ENCODE measurements at places on chromosomes 13 and 19. TPM values are rescaled to one million over a fixed set of nuclear protein-coding genes. Genes with fewer than 3 reads are reported as not detected.

CASP14 gene
- not detected for total RNA-seq

ZNF765 gene
- 18.1 TPM for total RNA-seq

CGB7 gene
- not detected for total RNA-seq

DNA sequence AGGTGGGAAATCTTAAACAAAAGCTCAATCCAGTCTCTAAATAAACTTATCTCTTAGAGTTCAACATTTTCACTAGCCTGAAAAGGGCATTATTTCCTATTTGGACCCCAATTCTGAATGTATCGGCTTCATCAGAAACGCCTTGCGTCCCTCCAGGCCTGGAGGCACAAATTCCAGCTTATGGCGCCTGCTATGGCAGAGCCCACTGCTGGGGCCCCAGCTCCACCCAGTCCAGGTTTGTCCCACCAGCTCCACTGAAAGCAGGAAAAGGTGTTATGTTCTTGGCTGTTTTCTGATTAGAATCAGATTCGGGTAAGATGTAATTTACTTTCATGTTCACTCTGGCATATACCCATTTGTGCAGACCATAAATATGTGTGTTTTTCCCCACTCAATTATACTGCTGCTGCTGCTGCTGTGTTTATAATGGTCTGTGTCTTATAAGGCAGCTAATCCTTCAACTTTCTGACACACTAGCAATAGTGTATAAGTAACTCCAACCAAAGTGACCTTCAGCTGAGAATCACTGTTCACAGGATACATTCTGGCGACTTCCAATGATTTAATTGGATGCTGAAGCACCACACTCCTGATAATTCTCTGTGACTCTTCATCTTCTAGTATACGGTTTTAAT, 6.4 kb downstream of the IRS2 start:
- DNase-seq = no peak

- no peak for DNase-seq
Observed at GRCh38 chr13:60311527-60311926, 85.5 kb upstream of the TDRD3 start.

DNA sequence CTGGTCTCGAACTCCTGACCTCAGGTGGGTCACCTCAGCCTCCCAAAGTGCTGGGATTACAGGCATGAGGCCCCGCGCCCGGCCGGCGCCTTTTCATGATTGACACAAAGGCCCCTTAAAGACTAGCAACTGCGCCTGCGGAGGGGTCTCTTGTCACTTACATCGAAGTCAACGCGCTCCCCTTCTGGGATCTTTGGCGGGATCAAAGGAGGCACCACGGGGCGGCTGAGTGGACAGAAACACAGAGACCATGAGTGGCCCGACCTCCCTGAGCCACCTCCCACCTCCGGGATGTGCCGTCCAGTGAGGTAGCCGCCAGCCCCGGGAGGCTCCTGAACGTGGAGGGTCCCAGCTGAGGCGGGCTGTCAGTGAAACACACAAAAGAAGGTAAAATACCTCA, 7.3 kb downstream of the TNNT1 start:
- no peak for DNase-seq

- DNase-seq = no peak
Observed at GRCh38 chr13:95492044-95492801, 60.3 kb upstream of the CLDN10 start.

DNA sequence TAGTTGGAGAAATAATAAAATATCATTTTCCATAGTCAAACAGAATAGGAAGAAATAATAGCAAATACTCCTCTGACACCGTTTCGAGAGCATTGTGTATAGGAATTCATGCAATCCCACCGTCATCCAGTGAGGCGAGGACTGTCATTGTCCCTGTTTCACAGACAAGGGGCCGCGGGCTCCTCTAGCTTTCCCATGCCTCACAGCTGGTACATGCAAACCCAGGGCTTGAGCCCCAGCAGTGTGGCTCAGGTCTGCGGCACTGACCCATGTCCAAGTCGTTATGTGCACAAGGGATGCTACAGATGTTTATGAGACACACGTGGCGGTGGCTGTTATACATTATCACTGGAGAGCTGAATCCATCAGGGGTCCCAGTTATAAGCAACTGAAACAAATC, 18.5 kb upstream of the ATP11A start:
- no peak for DNase-seq

GRCh38 chr13:49657241-49657641, 28.9 kb downstream of the ARL11 start:
- DNase-seq = no peak

- no peak for DNase-seq
Observed at GRCh38 chr19:9952276-9952675, 16.0 kb upstream of the OLFM2 start.

DNA sequence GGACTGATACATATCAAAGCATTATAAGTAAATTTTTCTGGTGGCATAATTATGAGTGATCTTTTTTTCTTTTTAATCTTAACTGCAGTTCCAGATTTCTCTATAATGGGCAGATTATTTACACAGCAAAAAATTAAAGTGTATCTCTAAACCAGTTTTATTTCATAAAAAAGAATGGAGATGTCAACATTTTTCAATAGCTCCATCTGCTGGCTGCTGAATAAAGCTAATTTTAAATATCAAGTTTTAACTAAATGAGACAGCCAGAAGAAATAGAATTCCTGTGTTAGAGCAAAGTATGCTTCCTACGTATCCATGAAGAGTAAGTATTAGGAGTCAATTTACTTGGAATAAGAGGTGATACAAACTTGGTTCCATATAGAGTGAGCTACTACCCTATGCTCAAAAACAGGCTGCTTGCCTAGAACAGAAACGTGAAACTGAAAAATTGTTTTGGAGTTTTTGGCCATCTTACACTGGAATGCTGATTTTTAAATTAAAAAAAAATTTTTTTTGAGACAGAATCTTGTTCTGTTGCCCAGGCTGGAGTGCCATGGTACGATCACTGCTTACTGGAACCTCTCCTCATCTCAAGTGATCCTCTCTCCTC, 5.0 kb upstream of the PDS5B start:
- DNase-seq = peak; percentile 47

DNA sequence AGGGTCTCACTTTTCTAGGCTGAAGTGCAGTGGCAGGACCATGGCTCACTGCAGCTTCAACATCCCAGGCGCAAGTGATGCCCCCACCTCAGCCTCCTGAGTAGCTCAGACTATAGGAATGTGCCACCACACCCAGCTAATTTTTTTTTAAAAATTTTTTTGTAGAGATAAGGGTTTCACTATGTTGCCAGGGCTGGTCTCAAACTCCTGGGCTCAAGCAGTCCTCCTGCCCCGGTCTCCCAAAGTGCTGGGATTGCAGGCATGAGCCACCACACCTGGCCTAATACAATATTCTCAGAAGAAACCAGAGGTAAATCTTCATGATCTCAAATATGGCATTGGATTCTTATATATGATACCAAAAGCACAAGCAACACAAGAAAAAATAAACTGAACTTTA, 47.7 kb downstream of the FLT1 start:
- DNase-seq = no peak

DNA sequence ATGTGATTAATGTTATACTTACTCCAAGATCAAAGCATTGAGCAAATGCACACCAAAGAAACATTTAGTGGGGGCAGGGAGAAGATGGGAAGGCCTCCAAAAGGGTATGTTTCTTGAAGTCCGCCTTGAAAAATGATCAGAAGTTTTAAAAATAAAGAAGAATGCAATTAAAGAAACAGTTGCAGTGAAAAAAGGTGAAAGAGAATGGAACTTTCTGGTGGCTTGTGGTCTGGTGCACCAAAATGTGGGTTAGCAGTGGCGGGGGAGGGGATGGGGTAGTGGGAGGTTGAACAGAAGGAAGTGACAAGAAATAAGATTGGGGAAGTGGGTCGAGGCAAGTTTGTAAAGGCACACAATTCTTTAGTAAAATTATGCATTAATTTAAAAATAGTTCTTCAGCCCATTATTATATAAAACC, 2.5 kb downstream of the LCP1 start:
- no peak for DNase-seq

DNA sequence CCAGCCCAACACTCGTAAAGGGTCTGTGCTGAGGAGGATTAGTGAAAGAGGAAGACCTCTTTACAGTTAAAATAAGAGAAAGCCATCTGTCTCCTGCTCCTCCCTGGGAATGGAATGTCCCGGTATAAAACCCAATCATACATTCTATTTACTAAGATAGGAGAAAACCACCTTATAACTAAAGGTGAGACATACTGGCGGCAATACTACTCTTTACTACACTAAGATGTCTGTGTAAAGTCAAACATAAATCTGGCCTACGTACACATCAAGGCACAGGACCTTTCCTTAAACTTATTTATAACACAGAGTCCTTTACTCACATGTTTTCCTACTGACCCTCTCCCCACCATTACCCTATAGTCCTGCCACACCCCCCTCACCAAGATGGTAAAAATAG, 3.3 kb downstream of the ZNF350 start:
- DNase-seq = no peak

DNA sequence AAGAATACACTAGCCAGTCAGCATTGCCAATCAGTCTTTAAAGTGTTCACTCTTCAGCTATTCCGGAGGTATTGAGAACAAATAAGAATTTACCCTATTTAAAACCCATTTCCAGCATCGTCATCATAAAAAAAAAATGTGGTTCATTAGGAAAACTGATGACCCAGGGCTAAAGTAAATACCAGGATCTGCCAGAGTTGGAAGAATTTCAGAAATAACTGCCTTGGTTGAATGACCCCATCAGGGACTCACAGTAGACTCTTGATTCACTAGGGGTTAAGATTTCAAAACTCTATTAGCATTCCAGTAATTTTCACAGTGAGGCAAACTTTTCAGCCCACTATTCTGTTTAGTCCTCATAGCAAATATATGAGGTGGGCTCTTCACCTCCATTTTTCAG, 377.0 kb downstream of the ITGBL1 start:
- no peak for DNase-seq

DNA sequence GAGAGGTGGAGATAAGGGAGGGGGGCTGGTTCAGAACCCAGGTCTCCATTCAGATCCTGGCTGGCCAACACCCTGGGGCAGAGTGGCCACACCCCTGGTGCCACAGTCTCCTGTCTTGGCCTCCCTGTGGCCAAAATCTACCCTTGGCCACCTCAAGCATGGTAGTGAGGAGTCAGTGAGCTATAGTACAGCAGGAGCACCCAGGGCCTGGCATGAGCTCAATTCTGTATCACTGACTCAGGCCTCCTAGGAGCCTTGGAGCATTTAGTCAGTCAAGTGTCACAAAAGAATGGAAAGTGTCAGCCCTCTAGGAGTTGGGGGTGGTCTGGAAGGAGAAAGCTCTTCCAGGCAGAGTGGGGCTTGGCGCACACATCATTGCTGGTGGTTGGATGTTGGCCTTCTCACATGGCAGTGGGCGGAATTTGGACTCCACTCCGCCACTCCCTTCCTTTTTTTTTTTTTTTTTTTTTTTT, 6.6 kb upstream of the CD79A start:
- DNase-seq = peak; percentile 61

GRCh38 chr19:33868076-33868735, 71.5 kb downstream of the KCTD15 start:
- DNase-seq = no peak

- DNase-seq = no peak
Observed at GRCh38 chr13:40205771-40206240, 460.6 kb downstream of the FOXO1 start.

GRCh38 chr19:6185093-6185834, 49.8 kb downstream of the ACSBG2 start:
- DNase-seq = no peak

DNA sequence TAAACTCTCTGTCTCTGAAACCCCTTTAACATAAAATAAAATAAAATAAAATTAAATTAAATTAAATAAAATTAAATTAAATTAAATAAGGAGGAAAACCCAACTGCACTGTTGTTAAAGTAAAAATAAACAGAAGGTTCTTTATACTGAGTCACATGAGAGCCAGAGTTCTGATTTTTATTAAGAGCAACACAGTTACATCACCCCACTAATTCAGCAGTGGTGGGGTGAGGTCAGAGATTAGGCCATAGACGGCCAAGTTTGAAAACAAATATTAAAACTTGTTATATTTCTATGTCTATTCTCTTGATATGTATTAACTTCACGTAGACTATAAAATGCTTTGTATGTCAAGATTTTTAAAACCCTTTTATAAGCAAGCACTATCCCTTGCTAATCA, 59.5 kb downstream of the MYCBP2 start:
- peak; percentile 34 for DNase-seq

Data from IMR-90 (cell line).